Cortex of kidney (tissue), 1 donor: ENCODE measurements at places on chromosomes 5 and 9.

DNA sequence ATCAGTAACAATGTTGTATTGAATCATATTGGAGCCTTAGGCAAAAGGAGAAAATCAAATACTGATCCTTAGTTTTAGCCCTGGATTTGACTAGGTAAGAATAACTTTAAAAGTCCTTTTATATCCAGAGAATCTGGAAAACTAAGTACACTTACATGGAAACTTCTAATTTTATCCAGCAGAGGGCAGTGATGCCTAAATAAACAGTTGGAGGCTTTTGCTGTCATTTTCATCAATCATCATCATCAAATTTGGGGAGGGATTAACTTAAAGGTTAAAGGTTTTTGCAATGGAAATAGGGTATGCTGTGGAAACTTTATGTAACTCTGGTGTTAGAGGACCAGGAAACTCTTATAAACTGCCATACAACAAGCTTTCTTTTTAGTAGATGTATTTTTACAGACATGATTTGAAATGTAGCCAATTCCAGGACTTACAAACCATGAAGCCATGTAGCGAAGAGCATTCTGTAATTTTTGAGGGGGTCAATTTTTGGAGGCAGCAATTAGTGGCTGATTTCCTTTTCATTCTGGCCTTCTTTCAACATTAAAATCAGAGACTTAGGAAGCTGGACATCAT lies 112.7 kb downstream of the OSTF1 start:
- no peak for DNase-seq

- DNase-seq = no peak
Observed at GRCh38 chr9:7844242-7844641, 44.7 kb upstream of the DMAC1 start.

DNA sequence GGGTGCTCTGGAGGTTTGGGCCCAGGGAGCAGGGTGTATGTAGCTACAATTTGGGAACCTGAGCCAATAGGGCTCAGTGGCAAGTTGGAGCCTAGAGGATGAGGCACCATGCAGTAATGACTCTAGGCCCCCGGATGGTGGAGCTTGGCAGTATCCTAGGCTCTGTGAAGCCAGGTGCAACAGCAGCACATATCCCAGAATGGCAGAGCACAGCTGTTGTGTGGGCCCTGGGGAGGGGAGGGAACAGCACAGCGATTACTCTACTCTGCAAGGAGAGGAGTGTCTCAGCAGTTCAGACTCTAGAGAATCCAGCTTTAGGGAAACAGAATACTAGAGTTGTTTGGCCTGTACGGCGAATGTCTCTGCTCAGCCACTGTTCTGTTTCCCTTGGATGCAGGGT lies 56.1 kb downstream of the LRRTM2 start:
- DNase-seq = no peak

DNA sequence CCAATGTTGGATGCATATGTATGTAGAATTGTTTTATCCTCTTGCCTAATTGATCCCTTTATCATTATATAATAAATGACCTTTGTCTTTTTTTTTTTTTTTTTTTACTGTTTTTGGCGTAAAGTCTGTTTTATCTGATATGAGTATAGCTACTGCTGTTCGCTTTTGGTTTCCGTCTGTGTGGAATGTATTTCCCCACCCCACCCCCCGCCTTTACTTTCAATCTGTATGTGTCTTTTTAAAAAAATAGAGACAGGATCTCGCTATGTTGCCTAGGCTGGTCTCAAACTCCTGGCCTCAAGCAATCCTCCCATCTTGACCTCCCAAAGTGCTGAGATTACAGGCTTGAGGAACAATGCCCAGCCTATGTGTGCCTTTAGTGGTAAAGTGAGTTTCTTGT lies 11.3 kb downstream of the AHRR start:
- no peak for DNase-seq

DNA sequence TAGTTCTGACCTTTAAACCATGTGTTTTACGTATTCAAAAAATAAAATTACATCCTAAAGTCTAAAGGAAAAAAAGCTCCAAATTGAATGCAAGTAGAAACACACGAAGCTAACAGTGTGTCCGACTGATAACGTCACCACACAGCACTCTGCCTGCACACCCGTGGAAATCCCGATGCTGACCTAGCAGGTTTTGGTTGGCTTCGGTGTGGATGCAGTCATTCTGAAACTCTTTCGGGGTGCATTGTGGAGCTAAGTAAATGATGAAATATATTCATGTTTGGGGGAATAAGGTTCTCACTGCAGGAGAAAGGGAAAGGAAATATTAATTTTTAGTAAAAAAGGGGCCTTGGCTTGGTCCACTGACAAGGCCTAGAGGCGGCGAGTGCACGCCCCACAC lies 2.0 kb downstream of the RASGEF1C start:
- no peak for DNase-seq

DNA sequence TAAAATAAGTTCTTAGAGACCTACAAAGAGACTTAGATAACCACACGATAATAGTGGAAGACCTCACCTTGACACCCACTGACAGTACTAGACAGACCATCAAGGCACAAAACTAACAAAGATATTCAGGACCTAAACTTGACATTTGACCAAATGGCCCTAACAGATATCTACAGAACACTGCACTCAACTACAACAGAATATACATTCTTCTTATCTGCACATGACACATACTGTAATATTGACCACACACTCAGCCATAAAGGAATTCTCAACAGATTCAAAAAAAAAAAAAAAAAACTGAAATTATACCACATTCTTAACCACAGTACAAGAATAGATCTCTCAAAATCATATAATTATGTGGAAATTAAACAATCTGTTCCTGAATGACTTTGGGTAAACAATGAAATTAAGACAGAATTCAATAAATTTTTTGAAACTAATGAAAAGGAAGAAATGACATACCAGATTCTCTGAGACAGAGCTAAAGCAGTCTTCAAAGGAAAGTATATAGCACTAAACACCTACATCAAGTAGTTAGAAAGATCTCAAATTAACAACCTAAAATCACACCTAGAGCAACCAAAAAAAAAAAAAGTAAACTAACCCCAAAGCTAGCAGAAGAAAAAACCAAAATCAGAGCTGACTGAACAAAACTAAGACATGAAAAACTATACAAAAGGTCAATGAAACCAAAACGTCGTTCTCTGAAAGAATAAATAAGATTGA lies 362.3 kb upstream of the POU5F2 start:
- DNase-seq = no peak

DNA sequence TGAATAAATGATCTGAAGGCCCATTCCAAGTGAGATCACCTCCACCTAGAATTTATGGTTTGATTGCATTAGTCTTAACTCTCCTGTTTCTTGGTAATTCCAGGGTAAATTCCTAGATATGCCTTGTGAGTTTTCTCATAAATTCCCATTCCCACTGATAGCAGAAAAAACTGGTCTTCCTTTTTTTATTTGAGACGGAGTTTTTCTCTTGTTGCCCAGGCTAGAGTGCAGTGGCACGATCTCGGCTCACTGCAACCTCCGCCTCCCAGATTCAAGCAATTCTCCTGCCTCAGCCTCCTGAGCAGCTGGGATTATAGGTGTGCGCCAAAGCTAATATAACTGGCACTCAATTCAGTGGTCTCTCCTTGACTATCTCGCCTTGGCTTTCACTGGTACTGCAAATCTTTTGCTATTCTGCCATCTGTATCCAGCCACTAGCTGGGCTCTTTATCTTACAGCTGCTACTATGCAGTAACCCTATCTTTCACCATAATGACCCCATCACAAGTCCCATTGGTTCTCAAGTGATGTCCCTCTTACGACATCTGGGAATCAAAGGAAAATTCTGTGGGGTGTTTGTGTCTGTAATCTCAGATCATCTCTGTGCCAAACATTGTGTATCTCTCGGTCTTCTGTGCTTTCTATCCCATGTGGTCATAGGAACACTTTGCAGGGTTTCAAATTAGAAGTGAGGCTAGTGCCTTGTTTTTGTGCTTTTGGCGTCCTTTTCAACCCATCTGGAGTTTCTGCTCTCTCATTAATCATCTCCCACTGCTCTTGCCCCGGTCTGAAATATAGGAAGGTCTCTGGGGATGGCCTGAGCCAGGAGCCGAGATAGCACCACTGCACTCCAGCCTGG lies 14.4 kb downstream of the HNRNPK start:
- DNase-seq = no peak

- no peak for DNase-seq
Observed at GRCh38 chr9:26856413-26857032, 36.1 kb downstream of the CAAP1 start.

DNA sequence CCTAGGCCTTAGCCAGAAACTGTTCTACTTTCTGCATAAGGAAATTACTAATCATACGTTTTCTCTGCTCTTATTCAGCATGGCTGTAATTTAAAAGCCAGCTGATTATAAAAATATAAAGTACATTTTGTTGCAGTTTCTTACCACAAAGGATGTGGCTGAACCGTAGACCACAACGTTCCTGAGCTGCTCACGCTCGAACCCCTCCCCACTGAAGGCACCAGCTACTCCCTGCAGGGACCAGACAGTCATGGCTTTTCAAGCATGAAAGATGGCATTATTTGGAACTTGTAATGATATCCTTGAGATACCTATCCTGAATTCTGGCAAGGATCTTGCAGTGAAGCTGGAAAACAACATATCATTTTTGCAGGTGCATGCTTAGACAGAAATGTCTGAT lies 91.8 kb upstream of the DMRT1 start:
- DNase-seq = no peak

GRCh38 chr5:112264151-112264550 lies 154.9 kb downstream of the EPB41L4A start:
- no peak for DNase-seq

DNA sequence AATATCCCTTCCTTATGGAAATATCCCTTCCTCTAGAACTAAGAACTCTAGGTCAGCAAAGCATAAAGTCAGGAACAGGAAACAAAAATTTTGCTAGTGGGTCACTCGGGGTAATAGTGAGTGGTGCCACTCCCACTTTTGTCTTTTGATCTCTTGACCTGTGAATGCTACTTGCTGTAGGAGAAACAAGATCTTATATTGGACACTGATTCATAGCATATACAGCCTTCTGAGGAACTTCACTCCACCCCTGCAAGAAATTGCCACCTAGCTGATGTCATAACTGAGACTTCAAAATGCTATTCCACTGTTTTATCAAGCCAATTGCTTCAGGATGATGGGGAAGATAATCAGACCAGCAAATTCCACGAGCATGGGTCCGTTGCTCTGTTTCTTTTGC lies 53.3 kb upstream of the PRSS3 start:
- no peak for DNase-seq

DNA sequence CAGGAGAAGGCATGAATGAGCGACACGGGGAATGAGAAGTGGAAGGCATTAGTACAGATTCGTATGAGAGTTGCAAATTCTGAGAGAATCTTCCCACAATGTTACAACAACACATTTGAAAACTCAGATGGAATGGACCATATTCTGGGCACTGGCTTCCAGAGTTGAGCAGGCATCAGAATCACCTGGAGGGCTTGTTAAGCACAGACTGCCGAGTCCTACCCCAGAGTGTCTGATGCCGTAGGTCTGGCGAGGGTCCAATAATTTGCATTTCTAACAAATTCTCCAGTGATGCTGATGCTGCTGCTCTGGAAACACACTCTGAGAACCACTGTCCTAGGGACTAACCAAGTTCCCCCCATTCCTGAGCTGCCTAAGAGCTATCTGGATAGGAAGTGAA lies 2.9 kb upstream of the TLX3 start:
- DNase-seq = no peak

- no peak for DNase-seq
Observed at GRCh38 chr5:54220230-54221040, 89.9 kb downstream of the ARL15 start.

GRCh38 chr5:154199671-154200220 lies 9.2 kb downstream of the GALNT10 start:
- DNase-seq = no peak

DNA sequence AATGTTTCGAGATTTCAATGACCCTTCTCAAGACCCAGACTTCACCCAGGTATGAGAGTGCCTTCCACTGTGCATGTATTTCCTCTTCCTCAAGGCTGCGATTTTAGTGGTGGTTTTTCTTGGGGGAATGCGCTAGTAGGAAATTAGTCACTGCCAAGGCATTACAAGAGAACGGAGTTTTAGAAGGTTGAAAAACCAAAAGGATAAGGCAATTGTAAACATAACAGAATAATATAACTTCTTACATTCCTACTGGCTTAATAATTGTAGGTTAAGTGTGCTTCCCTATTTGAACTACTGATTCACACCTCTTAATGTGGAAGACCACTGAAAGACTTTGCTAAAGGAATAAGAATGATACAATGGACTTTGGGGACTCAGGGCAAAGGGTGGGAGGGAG lies 38.9 kb downstream of the ACO1 start:
- DNase-seq = no peak

DNA sequence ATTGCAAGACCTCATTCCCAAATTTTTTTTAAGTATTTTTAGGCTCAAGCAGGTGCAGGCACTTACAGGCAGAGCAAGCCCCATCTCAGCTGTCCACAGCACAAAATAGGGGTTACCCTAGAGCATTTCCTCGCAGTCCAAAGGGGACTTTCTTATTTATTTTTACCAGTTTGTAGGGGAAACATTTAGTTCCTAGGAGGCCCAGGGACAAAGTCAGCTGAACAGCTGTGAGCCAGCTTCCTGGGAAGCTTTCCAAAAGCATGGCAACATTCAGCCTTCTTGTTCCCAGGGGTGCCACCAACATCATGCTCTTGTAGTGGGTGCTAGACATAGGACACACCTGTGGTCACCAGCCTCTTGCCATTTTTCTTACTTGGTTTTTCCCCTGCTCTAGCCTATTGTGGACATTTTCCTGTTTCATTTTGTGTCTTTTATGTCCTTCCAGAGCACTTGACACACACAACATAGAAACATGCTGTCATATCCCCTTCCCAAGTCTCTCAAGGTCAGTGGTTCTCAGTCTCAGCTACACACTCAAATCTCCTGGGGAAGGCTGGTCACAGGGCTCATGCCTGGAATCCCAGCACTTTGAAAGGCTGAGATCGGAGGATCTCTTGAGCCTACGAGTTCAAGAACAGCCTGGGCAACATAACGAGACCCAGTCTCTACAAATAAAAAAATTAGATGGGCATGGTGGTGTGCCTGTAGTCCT lies 38.2 kb downstream of the HAVCR1 start:
- DNase-seq = no peak

DNA sequence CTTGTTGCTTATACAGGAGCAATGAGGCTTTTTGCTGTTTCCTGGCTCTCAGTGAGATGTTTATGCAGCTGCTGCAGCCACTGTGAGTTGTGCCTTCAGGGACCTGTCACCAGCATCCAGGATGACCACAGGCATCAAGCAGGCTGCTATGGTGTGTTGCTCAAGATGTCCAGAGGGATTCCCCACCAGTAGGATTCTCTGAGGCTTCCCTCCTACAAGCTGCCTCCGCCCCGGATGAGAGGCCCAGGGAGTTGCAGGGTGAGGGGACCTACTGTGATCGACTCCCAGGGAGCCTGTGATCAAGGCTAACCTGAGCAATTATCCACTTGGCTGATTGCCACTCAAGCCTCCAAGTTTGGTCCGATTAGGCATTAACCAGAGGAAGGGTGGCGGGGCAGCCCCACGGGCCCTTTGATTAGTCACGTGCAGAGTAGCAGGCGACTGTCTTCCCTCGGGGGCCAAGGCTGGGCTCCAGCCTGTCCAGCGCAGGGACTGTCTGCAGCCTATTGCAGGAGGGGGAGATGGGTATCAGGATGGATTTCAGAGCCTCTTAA lies 1.8 kb upstream of the FAT2 start:
- no peak for DNase-seq
